Kidney (tissue), 22 donors: ENCODE measurements at places on chromosomes 11 and 22. TPM values are rescaled to one million over a fixed set of nuclear protein-coding genes. Genes with fewer than 3 reads are reported as not detected.

GRCh38 chr11:134911514-134912180, 499.6 kb upstream of the B3GAT1 start:
- DNase-seq = no peak

LDHAL6A gene
- polyA plus RNA-seq = 0.47 TPM

GRCh38 chr22:37922191-37922590, 16.1 kb downstream of the MICALL1 start:
- DNase-seq = no peak

GRCh38 chr22:29623553-29624169, 20.2 kb downstream of the NF2 start:
- DNase-seq = no peak

TNNI2 gene
- not detected for polyA plus RNA-seq
